ENCODE measurements at places on chromosomes 1 and 21.

GRCh38 chr1:27428316-27429028 lies 36.0 kb downstream of the GPR3 start:
- DNase-seq = no peak

- no peak for DNase-seq
Observed at GRCh38 chr1:221565711-221566110, 176.2 kb downstream of the DUSP10 start.

GRCh38 chr21:34091607-34092006 lies 18.2 kb downstream of the MRPS6 start:
- no peak for DNase-seq

DNA sequence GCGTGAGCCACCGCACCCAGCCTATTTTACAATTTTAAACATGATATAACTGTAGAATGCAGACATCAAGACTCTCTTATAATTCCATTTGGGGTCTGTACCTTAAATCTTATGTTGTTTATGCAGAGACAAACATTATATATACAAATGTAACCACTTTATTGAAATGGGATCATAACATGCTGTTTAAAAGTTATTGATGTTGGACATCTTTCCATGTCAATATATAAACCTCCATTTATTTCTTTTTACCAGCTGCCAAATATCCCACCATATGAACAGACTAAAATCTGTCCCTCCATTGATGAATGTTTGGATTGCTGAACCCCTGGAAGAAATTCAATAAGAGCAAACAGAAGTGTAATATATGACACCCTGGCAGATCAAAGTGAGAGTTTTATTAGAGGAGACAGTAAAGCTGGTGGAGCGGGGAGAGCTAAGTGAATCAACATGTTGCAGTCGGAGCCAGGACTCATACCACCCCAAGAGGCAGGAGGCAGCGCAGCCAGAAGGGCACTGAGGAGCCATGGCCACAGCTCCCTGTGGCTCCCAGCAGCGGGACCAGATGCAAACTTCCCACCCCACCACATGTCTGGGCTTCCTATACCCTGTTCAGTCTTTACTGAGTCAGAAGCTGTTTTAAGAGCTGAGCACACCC lies 4.7 kb upstream of the PCSK9 start:
- DNase-seq = no peak

GRCh38 chr1:203124546-203125317 lies 2.8 kb upstream of the ADORA1 start:
- DNase-seq = no peak

GRCh38 chr1:29017235-29017634 lies 102.9 kb downstream of the EPB41 start:
- no peak for DNase-seq

- no peak for DNase-seq
Observed at GRCh38 chr1:8018492-8019228, 7.4 kb downstream of the ERRFI1 start.

- no peak for DNase-seq
Observed at GRCh38 chr1:201028461-201028889, 5.0 kb upstream of the KIF21B start.

- DNase-seq = no peak
Observed at GRCh38 chr1:155794605-155795245, 62.3 kb downstream of the GON4L start.

DNA sequence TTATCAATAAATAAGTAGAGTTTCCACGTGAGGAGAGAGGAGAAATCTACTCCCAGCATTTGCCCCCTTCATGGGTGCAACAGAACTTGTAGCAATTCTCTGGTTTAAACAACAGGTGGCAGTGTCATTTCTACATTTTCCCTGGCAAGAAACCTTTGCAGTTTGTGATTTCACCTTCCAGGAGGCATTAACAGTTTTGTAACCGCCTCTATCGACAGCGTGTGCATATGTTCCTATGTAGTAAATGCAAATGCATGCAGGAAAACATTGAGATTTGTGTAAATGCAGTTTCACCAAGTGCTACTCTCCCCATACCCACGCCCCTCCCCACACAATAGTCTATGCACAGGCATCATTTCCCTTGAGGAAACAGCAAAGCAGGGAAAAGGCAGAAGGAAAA lies 494.7 kb downstream of the SMYD3 start:
- no peak for DNase-seq

DNA sequence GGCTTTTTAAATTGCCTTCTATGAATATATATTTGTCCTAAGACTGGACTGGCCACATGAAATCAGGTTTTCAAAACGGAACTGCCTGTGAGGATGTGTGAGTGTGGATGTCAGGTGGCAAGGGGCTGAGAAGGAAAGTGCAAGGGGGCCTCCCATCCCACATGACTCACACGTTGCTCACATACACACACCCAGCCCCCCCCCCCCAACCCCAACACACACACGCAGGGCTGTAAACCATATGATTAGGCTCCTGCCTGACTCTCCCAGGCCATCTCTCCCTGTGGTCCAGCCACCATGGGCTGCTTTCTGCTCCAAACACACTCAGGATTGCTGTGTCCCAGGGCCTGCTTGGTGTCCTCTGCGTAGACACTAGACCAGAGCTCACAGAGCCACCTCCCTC lies 22.4 kb downstream of the DEGS1 start:
- no peak for DNase-seq

GRCh38 chr1:52601519-52601918 lies 652 bp upstream of the GPX7 start:
- no peak for DNase-seq

Measured in stimulated activated CD8-positive, alpha-beta memory T cell treated with anti-CD3 and anti-CD28 coated beads, Interleukin-4, amount 100 ng/mL, for 1 hour (primary cell).